ENCODE measurements at places on chromosomes 1 and 21.

DNA sequence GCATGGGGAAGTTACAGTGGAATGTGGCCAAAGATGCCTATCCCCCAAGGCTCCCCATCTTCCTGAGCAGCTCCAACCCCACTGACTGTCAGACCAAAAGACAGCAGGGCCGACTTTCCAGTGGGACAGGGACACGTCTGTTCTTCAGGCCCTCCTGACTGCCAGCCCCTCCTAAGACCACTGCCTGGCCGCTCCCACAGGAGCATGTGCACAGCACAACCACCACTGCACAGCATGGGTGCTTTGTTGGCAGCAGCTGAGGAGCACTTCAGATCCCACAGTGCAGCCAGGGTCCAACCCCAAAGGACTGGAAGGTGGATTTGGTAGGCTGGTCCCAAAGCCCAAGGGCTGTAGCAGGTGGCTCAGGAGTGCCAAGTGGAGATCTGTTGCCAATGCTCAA, 648.3 kb upstream of the BRINP3 start:
- DNase-seq, result no peak

GRCh38 chr1:64242895-64243756, 39.7 kb downstream of the UBE2U start:
- DNase-seq, result peak; percentile 27

- no peak for DNase-seq
Measured at GRCh38 chr1:247291161-247291560, 35.3 kb downstream of the VN1R5 start.

DNA sequence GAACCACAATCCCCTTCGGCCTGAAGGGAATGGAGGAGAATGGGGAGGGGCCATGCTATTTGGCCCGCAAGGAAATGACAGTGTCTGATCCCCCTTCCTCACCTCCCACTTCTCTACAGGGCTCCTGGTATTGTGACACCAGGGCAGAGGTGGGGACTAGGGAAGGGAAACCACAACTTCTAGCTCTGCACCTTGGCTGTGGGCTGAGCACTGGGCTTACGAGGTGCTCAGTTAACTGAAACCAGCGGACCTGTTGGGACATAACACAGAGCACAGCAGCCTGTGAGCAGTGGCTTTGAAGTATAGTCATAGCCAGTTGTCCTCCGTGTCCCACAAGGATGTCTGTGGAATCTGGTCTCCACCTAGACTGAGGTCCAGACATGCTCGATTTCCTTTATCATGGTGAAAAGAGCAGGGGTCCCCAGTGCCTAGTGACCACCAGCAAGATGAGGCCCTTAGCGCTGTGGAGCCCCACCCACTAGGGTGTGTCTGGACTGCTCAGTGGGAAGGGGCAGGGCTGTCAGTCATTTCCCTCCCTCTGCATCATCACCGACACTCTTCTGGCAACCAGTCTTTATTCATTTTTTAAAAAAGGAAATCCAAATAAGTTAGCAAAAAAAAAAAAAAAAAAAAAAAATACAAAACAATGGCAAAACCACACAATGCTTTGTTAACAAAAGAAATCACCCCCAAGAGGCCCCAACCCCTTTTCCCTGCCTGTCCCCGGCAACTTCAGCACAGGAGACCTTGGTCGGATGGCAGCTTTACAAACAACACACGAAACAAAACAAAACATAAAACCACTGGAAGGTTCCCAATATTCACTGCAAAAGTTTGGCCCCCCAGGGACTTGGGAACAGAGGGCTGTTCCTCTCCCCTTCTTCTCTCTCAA, 3.0 kb downstream of the MYOG start:
- DNase-seq, result no peak

DNA sequence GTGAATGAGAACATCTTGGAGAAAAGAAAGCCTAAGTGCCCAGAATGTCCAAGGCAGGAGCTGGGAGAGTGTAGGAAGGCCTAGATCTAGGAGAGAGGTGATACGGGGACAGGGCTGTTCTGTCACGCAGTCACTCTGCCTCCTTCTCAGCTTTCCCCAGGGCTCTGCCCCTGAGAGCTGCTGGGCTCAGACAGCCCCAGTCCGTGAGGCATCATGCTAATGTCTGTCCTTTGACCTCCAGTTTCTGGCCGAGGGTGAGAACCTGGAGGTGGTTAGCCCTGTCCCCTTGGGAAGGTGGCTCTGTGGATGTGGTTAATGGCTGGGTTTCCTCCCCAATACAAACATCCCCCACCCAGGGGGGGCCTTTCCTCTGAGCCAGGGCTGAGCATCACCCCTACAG, 63.2 kb downstream of the FAM163A start:
- DNase-seq, result no peak

- DNase-seq, result no peak
Measured at GRCh38 chr21:32132881-32133280, 146.0 kb downstream of the MIS18A start.

- DNase-seq, result no peak
Measured at GRCh38 chr1:7672864-7673263, 98.2 kb upstream of the VAMP3 start.

- DNase-seq, result no peak
Measured at GRCh38 chr21:36756527-36756926, 57.6 kb downstream of the SIM2 start.

- DNase-seq, result no peak
Measured at GRCh38 chr1:1302951-1303509, 4.7 kb downstream of the ACAP3 start.

GRCh38 chr1:232682248-232682647, 52.3 kb upstream of the SIPA1L2 start:
- no peak for DNase-seq

DNA sequence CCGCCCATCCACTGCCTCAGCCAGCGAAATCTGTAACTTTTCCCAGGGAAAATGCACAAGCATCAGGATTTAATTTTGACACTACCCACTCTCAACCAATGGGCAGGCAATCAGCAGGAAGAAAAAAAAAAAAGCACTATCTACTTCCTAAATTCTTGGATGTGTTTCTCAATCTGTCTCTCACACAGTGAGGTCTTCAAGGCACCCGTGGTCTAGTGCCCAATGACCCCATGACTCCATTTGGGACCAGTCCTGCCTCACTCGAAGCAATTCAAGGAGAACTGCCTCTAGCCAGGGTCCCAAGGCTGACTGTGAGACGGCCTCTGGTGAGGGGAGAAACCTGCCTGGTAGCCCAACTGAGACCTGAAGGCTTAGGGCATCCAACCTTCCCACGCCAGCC, 35.9 kb downstream of the CSF1 start:
- DNase-seq, result no peak

DNA sequence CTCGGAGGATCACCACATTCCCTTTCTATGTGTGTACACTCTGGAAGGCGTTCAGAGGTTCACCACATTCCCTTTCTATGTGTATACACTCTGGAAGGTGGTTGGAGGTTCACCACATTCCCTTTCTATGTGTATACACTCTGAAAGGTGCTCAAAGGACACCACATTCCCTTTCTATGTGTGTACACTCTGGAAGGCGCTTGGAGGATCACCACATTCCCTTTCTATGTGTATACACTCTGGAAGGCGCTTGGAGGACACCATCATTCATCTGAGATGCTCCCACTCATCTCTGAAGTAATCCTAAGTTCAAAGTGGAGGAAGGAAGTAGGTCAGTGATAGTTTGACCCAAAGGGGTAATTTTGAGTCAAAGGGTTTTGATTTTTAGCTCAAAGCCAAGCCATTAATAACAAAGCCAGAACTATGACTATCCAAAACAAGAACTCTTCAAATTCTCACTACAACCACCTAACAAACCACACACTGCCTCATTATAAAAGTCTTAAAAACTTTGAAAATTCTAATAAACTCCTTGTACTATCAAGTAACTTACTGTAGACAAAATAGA, 32.9 kb downstream of the NRIP1 start:
- DNase-seq, result no peak

DNA sequence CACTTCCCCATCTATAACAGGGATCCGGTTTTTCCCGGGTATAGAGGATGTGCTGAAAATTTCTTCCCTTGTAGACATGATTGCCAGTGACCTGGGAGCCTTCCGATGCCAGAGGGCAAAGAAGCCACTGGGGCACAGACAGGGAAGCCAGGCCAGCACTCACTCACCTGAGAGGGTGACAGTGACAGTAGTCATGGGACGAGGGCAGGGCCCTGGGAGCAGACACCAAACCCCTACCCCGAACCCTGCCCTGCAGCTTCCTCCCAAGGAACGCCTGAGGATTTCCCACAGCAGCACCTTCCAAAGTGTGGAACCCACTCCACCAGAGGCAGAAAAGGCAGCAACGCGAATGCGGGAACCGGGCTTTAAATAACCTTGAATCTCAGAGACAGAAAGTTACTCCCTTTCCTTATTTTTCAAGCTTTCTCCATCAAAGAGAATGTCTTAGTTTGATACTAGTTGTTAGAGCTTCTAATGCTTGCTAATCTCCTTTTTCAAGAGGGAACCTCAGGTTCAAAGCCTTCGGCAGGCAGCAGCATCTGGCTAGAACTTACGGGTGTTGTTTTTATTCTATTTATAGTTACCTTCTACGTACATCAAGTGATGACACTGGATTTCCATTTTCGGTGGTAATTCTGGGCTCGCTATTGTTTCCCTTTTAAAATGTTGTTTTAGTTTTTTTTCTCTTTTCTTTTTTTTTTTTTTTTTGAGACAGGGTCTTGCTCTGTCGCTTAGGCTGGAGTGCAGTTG, 2.8 kb downstream of the DDOST start:
- no peak for DNase-seq

DNA sequence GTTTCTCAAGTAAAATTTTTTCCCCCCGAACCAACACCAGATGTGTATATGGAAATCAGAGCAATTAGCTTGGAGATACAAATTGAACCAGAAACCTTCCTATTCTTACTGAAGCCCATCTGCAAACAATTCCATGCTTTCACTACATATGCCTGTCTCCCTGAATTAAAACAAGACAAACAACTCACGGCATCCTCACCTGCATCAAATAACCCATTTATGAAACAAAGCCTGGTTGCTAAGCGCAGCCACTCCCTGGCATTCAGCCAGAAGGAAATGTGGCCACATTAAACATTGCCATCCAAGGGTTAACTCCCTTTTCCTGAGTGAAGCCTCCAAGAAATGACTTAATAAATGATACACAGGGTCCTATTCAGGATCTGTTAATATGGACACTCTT, 55.3 kb downstream of the APP start:
- no peak for DNase-seq

DNA sequence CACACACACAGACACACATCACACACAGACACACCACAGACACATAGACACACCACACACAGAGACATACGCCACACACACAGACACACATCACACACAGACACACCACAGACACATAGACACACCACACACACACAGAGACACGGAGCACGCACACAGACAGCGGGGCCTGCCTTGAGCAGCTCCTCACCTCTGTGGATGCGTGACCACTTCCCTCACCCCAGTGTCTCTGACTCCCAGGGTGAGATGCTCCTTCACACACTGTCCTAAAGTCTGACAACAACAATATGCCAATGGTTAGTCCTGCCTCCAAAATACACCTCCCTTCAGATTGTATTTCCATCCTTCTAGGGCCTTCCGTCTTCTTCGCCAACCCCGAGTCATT, 48.2 kb downstream of the IER5 start:
- no peak for DNase-seq

- DNase-seq, result no peak
Measured at GRCh38 chr21:23014021-23014420, 2015.8 kb downstream of the NCAM2 start.

DNA sequence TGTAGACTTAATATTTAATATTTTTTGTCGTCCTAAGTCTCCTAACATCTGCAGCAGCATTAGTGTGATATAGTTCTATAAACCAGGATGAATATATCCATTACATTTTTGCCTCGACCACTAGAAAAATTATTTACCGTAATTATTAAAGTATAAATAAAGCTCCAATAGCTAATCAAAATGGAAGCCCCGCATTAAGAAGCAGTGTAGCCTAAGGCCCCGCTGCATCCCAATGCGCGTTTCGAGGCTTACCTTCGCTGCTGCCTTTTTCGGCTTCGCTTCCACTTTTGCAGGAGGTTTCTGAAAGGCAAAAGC, 891 bp downstream of the HMGN1 start:
- no peak for DNase-seq

DNA sequence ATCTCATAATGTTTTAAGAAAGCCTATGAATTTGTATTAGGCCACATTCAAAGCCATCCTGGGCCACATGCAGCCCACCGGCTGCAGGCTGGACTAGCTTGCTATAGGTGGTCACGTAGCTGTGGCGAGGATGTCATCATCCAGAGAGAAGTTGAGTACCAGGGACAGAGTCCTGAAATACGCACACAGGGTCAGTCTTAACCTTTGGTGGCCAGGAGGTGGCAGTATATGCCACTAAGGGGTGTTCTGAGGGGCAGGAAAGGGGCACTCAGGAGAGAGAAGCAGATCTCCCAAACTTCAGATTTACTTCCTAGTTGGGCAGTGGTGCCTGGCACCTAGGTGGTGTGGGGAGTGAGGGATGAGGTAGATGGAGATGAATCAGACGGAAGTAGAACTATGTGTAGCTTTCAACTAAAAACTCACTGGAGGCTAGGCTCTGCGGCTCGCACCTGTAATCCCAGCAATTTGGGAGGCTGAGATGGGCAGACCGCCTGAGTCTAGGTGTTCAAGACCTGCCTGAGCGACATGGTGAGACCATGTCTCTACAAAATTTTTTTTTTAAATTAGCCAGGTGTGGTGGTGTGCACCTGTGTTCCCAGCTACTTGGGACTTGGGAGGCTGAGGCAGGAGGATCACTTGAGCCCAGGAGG, 16.3 kb upstream of the CDK18 start:
- peak; percentile 56 for DNase-seq

GRCh38 chr1:9182784-9183257, 51.8 kb upstream of the H6PD start:
- no peak for DNase-seq

- no peak for DNase-seq
Measured at GRCh38 chr1:224127925-224128819, 14.3 kb downstream of the FBXO28 start.

DNA sequence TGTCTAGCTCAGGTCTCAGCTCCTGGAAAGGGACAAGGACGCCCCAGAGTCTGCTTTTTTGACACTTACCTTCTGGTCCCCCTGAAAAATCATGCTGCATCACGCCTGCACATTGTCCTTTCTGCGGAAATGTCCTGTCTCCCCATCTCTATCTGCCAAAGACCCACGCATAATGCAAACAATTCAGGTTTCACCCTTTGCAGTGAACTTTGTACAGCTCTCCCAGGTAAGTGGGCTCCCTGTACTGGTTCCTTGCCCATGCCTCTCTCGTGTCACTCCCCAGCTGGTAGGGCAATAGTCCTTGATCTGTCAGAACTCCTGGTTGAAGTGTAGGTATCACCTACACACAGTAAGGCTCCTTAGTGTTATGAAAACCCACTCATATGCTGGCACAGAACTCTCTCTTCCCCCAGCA, 102.9 kb upstream of the IRF2BP2 start:
- no peak for DNase-seq

- DNase-seq, result no peak
Measured at GRCh38 chr1:21278860-21279845, 11.1 kb downstream of the ECE1 start.

- no peak for DNase-seq
Measured at GRCh38 chr1:227305894-227306626, 12.2 kb downstream of the CDC42BPA start.

- DNase-seq, result no peak
Measured at GRCh38 chr1:241203817-241204216, 153.2 kb downstream of the RGS7 start.
